ENCODE measurements at places on chromosomes 11 and 22.

- peak; percentile 11 for DNase-seq
Observed at GRCh38 chr22:20155330-20156041, 4.6 kb upstream of the CCDC188 start.

- no peak for DNase-seq
Observed at GRCh38 chr11:130737866-130738431, 178.3 kb downstream of the SNX19 start.

GRCh38 chr22:19728271-19728670, 4.9 kb downstream of the GP1BB start:
- no peak for DNase-seq

- DNase-seq = no peak
Observed at GRCh38 chr11:118923721-118924587, 1.8 kb downstream of the BCL9L start.

GRCh38 chr22:45098056-45098455, 65.7 kb upstream of the NUP50 start:
- no peak for DNase-seq

GRCh38 chr11:12123273-12123672, 12.9 kb downstream of the MICAL2 start:
- no peak for DNase-seq

GRCh38 chr11:48041877-48042695, 61.7 kb downstream of the PTPRJ start:
- DNase-seq = no peak

GRCh38 chr11:75668451-75669297, at the start of gene MAP6:
MAP6 (minus strand) TSS chr11:75669038; CDS start chr11:75668369, 669 bp downstream.
- DNase-seq = no peak

- DNase-seq = no peak
Observed at GRCh38 chr11:63502252-63502820, 3.5 kb upstream of the LGALS12 start.

DNA sequence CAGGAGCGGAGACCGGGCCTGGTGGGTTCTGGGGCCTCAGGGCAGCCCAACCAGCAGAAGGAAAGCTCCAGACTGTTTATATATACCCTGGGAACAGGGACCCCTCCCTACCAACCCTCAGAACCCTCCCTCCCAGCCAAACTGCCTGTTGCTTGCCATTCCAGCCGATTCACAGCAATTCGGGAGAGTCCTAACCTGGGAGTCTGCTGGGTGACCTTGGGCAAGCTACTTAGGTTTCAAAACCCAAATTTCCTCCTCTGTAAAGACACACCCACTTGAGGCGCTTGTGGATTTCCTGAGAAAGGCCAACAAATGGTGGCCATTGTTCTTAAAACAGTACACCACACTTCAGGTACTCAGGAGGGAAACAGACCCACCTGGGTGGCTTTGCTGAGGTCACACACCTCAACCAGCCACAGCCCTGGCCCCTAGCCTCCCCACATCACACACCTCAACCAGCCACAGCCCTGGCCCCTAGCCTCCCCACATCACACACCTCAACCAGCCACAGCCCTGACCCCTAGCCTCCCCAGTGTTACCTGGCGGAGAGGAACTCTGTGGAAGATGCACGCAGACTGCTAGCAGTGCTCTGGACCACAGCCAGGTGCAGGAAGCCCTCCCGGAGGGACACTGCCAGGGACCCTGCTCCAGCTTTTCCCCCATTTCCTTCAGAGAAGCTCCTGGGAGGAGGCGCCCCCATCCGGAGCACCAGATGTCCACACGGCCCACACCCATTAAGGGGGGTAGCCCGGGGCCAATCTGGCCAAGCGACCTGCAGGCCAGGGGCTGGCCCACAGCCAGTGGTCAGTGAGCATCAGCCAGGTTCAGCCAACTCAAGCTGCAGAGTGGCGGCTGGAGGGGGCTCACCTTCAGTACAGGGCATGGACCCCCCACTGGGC, 6.2 kb downstream of the SHISA8 start:
- no peak for DNase-seq

DNA sequence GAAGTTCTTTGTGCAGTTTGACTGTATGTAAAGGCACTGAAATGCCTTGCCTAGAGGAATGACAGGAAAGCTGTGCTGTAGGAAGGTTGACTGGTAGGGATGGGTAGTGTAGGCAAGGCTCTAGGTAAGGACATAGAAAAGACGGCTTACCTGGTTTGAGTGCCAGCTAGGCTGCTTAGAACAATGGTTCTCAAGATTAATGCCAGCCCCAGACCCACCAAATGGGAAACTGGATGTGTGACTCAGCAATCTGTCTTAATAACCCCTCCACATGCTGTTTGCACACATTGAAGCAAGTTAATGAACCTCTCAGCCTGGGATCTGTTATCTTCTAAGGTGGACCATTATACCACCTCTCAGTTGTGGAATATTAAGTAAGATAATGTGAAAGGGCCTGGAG, 3.7 kb downstream of the RPS3 start:
- no peak for DNase-seq

DNA sequence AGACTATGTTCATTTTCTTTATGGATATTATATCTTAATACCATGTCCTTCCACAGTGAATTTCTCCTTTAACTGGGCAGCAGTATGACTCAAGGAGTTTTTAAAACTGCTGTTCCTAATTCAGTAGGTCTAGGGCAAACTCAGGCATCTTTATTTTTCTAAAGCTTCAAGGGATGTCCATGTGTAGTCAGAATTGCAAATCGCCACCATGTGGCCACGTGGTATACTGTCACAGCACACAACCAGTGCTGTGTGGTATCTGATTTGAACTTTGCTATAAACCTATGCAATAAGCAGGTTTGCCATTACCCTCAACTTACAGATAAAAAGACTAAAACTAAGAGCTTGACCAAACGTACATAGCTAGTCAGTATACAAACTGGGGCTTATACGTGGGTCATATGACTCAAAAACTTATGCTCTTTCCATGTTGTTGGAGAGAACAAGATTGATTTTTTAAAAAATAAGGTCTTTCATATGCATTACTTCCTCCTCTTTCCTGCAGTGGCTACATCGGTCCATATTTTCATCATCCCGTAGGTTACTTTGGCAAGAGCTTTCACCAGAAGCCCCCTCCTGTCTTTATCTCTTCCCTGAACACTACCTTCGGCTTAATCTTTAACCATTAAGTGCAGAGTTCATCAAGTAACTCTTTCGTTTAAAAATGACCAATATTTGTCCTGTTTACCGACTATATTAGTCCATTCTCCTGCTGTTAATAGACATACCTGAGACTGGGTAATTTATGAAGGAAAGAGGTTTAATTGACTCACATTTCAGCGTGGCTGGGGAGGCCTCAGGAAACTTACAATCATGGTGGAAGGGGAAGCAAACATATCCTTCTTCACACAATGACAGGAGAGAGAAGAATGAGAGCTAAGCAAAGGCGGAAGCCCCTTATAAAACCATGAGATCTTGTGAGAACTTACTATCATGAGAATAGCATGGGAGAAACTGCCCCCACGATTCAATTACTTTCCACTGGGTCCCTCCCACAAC, 8.0 kb upstream of the HTATIP2 start:
- peak; percentile 7 for DNase-seq

- DNase-seq = no peak
Observed at GRCh38 chr11:83819931-83820549, 533.9 kb upstream of the CCDC90B start.

DNA sequence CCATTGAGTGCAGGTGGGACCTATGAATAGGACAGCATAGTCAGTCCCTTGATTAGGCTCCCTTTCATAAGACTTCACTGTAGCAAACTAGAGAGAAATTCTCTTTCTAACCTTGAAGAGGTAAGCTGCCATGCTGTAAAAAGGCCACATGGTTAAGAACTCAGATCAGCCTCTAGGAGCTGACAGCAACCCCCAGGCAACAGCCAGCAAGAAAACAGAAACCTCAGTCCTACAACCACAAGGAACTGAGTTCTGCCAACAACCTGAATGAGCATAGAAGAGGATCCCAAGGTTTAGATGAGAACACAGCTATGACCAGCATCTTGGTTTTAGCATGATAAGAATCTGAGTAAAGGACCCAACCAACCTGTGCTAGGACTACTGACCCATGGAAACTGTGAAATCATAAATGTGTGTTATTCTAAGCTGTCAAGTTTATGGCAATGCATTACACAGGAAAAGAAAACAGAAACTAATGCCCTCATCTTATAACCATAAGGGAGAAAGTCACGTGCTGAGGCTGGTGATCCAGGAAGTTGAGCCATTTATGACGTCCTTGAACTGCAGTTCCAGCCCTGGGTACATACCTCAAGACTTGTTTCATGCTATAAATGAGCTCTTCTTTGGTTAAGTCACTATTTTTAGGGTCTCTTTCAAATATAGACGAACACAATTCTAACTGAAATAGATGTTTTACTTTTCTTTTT, 43.3 kb downstream of the RAB38 start:
- DNase-seq = no peak

Data from caudate nucleus (tissue), 63 donors.